ENCODE measurements at places on chromosomes 5 and 9.
A peak's percentile ranks its signal among the peaks of the same experiment; 100 is the strongest.

GRCh38 chr9:33092634-33093033 lies 16.2 kb upstream of the SMU1 start:
- DNase-seq: no peak

- DNase-seq: no peak
Observed at GRCh38 chr9:7382304-7382703, 417.3 kb downstream of the DMAC1 start.

DNA sequence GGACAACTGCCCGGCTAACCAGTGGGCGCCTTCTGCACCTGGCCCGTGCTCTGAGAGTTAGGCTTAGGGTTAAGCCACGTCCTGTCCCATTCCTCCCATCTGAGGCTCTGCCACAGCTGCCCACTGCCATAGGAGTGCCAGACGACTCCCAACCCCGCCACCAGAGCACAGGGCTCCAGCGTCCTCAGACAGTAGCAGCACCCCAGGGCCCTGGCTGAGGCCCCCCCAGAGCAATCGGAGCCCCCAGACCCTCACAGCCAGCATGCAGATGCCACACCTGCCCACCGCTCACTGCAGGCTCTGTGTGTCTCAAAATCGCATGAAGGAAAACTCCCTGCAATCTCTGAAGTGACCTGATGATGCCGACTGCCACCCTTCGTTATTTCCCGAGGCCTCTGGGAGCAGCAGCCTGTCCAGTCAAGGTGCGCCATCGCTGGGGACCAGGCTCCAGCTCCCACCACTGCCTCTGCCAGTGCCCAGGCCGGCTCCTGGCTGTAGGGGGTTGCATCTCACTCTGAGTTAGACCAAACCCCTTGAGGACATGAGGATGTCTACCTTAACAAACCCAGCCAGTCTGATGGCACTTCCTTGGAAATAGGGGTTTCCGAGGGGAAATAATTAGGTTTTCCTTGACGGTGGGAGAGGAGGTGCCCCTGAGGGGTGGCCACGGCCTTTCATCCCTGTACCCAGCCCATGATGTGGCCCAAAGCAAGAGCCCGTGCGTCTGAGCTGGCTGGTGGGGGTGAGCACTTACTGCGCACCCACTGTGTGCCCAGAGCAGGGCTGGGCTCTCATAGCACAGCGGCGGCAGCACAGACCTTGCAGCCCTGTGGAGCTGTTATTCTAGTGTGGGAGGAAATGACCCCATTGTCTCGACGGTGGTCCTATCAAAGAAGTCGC lies 58.0 kb upstream of the RNF130 start:
- no peak for DNase-seq

GRCh38 chr5:35938568-35939227 lies at the start of gene CAPSL:
Gene CAPSL (minus strand): TSS chr5:35938622. CDS start chr5:35921120, 17,502 bp downstream.
- peak; percentile 79 for DNase-seq

GRCh38 chr5:121503111-121503840 lies 348.4 kb upstream of the FTMT start:
- peak; percentile 3 for DNase-seq

All from fibroblast of lung (primary cell).